HT1080 (cell line): ENCODE measurements at places on chromosomes 2 and 18. TPM values are rescaled to one million over a fixed set of nuclear protein-coding genes. Genes with fewer than 3 reads are reported as not detected.

DNA sequence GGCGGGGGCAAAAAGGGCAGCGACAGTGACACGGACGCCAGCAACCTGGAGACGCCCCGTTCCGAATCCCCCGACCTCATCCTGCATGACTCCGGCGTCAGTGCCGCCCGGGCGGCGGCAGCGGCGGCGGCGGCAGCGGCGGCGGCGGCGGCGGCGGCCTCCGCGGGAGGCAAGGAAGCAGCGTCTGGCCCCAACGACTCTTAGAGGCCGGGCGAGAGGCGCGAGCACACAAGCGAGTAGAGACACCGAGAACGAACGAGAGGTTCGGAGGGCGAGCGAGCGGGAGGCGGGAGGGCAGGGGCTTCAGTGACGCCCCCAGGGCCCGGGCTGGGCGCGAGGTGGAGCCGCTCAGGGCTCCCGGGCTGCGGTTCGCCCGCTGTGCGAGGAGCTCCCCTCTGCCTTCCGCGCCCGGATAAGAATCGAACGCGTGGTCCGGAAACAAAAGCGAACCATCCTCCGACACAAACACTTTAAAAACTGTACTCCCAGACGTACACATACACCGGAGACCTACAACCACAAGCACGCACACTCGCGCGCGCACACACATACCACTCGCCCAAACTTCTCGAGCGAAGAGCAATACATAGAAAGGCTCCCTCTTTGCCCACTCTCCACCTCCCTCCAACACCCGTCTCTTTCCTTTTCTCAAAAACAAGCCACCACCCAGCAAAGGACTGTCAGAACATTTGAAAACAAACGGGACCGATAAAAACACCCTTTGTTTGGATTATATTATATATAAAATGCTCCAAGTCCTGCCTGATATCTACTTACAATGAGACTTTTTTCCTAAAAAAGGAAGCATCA is 2.8 kb downstream of the SP9 start:
- no peak for DNase-seq

DNA sequence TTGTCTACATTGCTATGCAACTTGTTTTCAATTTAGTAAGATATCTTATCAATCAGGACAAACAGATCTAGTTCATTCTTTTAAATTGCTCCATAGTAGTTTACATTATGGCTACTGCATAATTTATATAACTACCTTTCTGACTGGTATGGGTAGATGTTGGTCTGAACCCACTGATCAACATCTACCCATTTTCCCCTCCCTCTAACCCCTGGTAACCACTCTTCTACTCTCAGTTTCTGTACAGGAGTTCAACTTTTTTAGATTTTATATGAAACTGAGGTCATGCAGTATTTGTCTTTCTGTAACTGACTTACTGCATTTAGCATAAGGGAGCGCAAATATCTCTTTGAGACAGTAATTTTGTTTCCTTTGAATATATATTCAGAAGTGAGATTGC is 73.2 kb downstream of the ITSN2 start:
- DNase-seq, result no peak

- DNase-seq, result no peak
Measured at GRCh38 chr2:113791697-113792590, 35.5 kb upstream of the SLC35F5 start.

DNA sequence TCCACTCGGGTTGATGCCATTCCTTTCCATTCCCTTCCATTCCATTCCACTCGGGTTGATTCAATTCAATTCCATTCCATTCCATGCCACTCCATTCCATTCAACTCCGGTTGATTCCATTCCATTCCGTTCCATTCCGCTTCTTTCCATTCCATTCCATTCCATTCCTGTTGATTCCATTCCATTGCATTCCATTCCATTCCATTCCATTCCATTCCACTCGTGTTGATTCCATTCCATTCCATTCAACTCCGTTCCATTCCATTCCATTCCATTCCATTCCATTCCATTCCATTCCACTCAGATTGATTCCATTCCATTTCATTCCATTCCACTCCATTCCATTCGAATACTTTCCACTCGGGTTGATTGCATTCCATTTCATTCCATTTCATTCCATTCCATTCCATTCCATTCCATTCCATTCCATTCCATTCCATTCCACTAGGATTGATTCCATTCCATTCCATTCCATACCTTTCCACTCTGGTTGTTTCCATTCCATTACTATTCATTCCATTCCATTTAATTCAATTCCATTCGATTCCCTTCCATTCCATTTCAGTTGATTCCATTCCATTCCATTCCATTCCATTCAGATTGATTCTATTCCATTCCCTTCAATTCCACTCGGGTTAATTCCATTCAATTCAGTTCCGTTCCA is 1141.8 kb downstream of the RPIA start:
- no peak for DNase-seq

GRCh38 chr18:2901423-2901985 is 54.7 kb downstream of the EMILIN2 start:
- DNase-seq, result no peak

DNA sequence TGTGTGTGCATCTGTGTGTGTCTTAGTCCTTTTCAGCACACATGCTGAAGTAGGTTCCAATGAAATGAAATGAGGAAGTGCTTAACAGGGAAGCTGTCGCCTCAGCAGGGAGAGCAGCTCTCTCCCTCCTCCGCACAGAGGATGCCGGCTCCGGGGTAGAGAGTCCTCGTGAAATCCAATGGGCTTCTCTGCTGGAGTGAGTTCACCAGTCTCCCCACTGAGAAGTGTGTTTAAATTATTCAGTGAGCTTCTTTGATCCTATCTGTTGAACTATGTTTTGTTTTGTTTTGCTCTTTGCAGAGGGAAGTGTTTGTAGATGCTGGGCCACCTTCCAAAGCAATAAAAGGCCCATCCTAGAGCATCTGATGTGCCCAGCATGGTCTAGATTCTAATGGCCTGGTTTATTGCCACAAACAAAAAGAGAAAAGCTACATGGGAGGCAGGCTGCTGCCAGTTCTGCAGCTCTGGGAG is 6.7 kb downstream of the PPP1R7 start:
- DNase-seq, result no peak

- no peak for DNase-seq
Measured at GRCh38 chr18:55552526-55553189, 35.3 kb downstream of the TCF4 start.

DNA sequence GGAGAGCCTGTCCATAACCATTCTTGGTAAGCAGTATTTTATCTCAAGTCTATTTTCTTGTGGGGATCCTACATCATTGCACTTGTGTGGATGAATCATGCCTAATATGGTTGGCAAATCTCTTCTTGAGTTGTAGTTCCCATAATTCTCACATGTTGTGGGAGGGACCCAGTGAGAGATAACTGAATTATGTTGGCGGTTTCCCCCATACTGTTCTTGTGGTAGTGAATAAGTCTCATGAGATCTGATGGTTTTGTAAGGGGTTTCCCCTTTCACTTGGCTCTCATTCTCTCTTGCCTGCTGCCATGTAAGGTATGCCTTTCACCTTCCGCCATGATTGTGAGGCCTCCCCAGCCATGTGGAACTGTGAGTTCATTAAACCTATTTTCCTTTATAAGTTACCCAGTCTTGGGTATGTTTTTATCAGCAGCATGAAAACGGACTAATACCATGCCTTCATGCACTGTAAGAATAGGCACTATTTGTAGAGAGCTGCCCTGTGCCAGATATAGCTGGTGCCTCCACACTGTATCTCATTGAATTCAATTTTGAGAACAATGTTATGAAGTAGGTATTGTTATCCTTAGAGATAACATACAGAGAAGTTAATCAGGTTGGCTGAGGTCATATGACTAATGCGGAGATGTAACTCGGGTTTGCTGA is 148.3 kb downstream of the PLCL1 start:
- peak; percentile 52 for DNase-seq

GRCh38 chr18:11674119-11674518 is 14.9 kb upstream of the GNAL start:
- DNase-seq, result no peak

- DNase-seq, result no peak
Measured at GRCh38 chr2:19435815-19436214, 77.4 kb upstream of the OSR1 start.

DNA sequence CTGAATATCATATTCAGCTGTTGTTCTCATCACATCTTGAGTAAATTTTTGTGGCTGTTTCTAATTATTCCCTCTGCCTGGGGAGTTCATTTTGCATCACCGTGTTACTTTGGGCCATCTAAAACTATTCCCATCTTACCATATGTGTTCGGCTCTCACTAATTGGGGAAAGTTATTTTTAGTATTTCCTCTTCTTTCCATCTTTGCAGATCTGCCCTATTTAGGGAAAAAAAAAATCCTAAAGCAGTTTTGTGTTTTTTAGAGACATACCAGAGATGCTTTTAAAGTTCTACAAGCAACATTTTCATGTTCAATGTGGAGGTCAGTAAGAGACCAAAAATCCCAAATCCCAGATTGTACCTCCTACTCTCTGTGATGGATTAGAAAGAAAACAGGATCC is 111.3 kb upstream of the NDUFV2 start:
- DNase-seq, result no peak

- peak; percentile 53 for DNase-seq
Measured at GRCh38 chr18:49135877-49136276, 185.1 kb upstream of the SMAD7 start.

DNA sequence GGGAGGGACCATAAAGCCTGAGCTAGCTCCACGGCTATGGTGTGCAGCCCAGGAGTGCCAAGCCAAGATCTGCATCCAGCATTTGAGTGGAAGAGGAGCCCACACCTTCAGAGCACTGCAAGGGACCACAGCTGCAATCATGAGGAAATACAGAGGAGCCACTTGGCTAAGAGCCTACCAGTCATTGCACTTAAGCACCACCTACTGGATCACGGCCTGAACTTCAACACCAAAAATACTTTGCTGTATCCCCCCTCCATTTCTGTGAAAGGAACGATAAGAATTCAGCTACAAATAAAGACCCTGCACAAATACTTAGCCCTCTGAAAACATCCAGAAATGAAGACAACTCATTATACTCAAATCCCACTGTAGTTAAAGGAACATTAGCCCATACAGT is 545.3 kb downstream of the TSN start:
- peak; percentile 52 for DNase-seq

- no peak for DNase-seq
Measured at GRCh38 chr2:236576087-236576486, 6.5 kb downstream of the ACKR3 start.

DNA sequence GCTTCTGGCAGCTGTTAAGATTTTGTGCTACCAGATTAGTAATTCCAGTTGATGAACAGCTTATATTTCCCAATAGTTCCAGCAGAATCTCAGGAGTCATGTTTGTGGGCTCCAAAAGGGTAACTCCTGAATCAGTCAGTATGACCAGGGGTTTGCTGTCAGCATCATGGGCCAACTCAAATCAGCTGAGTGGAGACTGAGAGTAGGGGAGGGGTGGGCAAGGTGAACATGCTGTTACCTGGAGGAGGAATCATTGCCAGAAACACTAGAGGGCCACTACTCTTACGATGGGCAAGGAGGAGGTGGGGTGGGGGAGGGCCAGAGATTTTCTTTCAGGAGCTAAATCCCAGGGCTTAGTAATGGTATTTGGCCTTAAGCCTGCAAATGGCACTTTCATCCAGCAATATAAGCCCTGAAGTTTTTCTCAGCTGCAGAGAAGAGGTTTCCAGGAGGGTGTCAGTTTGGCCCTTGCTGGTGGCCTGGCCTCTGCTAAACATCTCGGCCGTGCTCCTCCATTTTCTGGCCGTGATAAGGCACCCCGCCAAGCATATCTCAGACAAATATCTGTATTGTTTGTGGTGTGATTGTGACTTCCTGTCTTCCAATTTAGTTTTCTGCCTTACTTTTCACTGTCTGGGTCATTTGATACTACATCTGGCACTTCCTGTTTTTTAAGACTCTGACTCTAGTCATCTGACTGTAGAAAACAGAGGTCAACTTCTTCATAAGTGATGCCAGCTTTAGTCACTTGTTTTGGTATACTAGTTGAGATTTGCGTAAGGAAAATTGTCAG is 120.5 kb upstream of the CXCR4 start:
- DNase-seq, result peak; percentile 88

DNA sequence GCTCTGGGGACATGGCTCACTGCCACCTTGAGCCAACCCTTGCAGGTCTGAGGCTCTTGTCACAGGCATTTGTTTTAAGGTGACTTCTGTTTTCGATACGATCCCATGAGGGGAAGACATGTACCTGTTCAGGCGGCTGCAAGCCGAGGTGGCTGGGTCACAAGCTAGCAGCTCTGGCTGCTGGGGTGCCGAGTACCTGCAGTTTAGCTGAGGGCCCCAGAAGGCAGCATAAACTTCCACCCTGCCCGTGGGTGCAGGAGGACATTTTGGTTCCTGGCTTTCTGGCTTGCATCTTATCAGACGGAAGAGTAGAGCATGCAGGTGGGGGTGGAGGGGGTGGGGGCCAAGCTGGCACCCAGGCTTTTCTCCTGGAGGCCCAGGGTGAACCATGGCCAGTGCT is 28.4 kb downstream of the COA5 start:
- DNase-seq, result no peak

GRCh38 chr2:68303033-68303901 is 16.5 kb downstream of the CNRIP1 start:
- DNase-seq, result no peak

- no peak for DNase-seq
Measured at GRCh38 chr2:237861875-237862527, 2.6 kb downstream of the RAMP1 start.

DNA sequence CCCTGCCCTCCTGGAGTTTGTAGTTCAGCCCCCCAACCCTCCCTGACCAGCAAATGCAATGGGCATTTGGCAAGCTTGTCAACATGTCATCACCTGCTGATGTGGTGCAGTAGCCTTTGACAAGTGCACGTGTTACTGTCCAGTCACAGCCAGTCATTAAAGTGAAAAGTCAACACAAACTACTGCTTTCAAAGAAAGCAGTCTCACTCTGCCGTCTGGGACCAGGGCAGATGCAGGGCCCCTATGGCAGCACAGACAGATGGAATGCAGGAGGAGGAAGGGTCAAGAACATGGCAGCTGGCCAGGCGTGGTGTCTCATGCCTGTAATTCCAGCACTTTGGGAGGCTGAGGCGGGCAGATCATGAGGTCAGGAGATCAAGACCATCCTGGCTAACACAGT is 222.4 kb upstream of the OSR1 start:
- peak; percentile 32 for DNase-seq

DNA sequence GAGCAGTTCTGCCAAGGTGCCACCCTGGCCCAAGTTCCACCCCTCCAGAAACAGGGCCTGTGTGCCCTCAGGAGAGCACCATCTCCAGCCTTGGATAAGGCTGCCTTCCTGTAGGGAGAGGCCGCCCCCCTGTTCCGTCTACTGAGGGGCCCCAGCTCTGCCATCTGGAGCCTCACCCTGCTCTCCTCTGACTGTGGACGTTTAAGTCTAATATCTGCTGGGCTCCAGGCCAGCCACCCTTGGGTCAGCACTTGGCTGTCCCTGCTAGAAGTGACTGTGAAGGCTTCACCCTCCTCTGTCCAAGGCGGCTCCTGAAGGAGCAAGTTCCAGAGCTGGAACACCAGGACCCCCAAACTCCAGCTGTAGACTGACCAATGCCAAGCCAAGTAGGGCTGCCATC is 26.3 kb downstream of the RHOB start:
- no peak for DNase-seq

GRCh38 chr2:160411167-160411566 is 82.4 kb downstream of the RBMS1 start:
- peak; percentile 79 for DNase-seq

The ANKRD30BL gene
- not detected in 2 replicates for total RNA-seq

The EVX2 gene
- total RNA-seq, result not detected in 2 replicates

The KCNG3 gene
- 1.3 and 1.5 TPM in 2 replicates for total RNA-seq

The TANC1 gene
- 17.0 and 20.0 TPM in 2 replicates for total RNA-seq

The TET3 gene
- total RNA-seq, result 3.1 and 4.4 TPM in 2 replicates

The DSC2 gene
- total RNA-seq, result 0.98 and 1.2 TPM in 2 replicates

The IKZF2 gene
- total RNA-seq, result 1.6 and 2.9 TPM in 2 replicates

The MEIS1 gene
- 2.5 and 3.1 TPM in 2 replicates for total RNA-seq

The SLC9A4 gene
- total RNA-seq, result not detected in 2 replicates
